ENCODE measurements at places on chromosomes 3 and 15.

- DNase-seq = no peak
Measured at GRCh38 chr3:149009732-149010131, 18.4 kb downstream of the GYG1 start.

DNA sequence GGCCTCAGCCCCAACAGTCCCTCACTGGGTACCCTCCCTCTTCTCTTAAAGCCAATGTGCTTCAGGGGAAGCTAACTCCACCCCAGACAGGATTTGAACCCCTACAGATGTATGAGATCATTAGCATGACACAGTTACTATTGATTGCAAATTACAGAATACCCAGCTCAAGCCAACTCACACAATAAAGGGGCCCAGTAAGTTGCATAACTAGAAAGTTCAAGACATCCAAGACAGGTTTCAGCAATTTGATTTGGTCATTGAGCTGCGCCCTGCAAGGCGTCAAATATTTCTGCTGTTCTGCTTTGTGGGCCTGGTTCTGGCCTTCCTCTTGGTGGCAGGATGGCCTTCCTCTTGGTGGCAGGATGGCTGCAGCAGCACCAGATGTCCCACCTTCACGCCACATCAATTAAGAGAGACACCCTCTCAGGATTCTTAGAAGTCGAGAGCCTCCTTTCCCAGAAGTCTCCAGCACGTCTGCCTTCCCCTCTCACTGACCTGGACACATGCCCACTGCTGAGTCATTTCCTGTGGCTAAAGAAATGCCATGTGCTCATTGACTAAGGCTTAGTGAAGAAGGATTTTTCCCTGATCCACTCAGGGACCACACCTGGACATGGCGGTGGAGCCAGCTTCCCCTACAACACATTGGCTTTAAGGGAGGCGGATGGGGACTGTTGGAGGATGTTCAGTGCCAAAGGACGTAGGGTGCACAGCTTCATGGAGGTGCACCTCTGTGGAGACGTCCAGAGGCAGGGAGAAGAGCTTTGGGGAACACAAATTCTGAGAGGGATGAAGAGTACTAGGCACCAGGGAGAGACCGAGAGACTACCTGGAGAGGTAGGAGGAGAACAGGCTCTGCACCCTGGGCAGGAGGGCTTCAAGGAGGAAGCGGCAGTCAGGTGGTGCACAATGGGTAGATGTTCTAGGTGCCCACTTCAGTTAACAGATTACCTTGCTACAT is 49.1 kb downstream of the DNASE1L3 start:
- peak; percentile 83 for DNase-seq

GRCh38 chr15:38374556-38374955 is 79.4 kb upstream of the FAM98B start:
- no peak for DNase-seq

- DNase-seq = peak; percentile 69
Measured at GRCh38 chr3:176953106-176954060, 243.9 kb downstream of the TBL1XR1 start.

DNA sequence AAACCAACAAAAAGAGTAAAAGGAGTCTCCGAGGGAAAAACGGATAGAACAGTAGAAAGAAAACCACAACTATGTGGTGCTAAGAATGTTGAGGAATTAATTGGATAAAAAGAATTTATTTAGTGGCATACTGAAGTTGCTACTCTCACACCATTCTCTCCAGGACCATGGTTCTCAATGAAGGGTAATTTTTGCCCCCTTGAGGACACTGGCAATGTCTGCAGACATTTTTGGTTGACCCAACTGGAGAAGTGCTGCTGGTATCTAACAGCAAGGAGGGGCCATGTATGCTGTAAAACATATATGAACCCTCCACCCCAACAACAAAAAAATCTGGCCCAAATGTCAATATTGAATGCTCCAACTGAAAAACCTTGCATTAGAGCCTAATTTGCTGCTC is 85.9 kb upstream of the CSPG5 start:
- peak; percentile 18 for DNase-seq

Measured in AG08396 (cell line).